ENCODE measurements at places on chromosomes 1 and 21.

GRCh38 chr1:208511242-208511860 is 267.2 kb upstream of the PLXNA2 start:
- DNase-seq, result no peak

GRCh38 chr1:208172423-208173145 is 71.6 kb downstream of the PLXNA2 start:
- DNase-seq, result peak; percentile 54

DNA sequence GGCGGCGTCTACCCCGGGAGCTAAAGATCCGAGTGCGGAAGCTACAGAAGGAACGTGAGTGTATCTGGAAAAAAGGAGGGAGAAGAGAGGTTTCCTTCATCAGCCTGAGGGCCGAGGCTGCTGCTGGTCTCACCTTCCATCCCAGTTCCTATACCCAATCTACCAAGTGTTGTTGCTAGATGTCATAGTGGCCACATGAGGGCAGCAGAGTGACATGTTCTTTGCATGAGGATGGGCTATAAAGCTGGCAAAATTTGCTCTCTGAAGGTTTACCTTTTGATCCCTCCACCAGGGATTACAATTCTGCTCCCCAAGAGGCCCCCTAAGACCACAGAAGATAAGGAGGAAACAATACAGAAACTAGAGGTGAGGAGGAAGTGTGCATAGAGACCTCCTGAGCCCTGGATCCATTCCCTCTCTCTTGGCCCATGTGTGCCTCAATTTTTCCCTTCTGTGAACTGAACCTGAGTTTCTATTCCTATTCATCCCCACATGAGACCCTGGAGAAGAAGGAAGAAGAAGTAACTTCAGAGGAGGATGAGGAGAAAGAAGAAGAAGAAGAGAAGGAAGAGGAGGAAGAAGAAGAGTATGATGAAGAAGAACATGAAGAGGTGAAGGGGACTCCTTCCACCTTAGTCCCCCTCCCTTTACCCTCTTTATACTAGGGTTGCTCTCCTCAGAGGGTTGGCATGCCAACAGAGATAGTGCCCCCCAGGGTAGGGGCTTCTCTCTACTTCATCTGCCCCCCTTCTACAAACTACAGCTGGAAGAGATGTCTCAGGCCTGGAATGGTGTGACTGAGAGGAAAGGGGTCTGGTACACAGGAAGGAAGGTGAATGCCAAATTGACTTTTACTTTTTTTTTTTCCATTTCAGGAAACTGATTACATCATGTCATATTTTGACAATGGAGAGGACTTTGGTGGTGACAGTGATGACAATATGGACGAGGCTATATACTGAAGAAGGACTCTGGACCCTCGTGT is 13.3 kb downstream of the POLR3GL start:
- peak; percentile 76 for DNase-seq

- DNase-seq, result no peak
Observed at GRCh38 chr1:168907786-168908348, 178.9 kb upstream of the DPT start.

DNA sequence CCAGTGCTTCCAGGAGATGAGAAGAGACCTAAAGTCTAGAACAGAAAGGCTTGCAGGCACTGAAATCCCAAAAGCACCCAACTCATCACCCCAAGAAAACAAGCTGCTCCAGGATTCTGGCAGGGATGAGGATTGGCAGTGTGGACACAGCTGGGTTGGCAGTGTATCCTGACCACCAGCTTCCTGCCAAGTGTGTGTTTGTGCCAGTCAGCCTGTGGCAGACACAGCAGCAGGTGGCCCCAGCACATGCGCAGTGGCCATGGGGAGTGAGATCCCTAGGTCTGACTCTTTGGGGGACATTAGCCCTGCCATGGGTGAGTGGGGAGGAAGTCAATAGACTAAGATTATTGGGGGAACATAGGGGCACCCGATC is 8.7 kb upstream of the SNAPIN start:
- DNase-seq, result no peak

GRCh38 chr1:98384461-98385141 is 276.9 kb upstream of the SNX7 start:
- no peak for DNase-seq

DNA sequence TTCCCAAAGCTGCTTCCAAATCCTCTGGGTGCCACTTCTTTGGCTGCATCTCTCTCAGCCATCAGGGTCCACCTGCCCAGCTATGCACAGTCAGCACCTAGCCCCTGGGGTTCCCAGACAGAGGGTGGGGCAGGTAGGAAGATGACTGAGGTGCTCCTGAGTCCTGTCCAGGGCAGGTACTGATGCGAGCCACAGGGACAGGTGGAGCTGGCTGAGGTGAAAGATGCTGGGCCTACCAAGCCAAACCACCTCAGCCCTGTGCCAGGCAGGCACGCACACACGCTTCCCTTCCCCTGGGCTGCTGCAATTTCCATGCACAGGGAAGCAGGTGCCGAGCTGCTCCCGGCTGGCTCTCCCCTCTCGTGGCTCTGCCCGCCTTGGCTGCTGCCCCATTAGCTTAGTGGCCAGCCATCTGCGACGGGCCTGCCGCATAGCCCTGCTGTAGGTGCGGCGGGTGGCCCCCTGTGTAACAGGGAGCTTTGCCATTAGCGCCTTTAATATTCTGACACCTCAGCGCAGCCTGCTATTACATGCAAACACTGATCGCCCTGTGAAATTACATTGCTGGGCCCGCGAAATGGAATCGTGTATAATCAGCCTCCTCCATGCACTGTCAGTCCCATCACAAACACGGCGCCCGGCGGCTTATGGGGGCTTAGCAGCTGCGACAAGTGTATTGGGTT is 38.9 kb downstream of the DMAP1 start:
- DNase-seq, result no peak

DNA sequence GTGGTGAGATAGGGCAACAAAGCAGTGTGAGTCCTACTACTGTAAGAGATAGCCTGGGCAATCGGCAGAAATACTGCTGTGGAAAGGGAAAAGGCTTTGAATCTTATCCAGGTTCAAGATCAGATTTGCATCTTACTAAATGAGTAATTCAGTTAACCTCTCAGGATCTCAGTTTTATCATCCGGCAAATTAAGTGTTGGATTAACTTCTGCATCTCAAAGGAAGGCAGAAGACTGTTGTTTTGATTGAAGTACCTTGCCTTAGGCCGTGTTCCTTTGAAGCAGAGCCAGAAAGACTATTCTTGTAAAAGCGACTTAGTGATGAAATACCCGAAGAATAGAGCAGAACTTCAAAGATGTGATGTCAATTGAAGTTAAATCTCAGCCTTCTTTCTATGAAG is 612.9 kb upstream of the USP24 start:
- DNase-seq, result peak; percentile 49

- DNase-seq, result peak; percentile 86
Observed at GRCh38 chr21:26388731-26389231, 184.3 kb downstream of the CYYR1 start.

- no peak for DNase-seq
Observed at GRCh38 chr1:229856009-229856650, 210.9 kb upstream of the GALNT2 start.

- DNase-seq, result no peak
Observed at GRCh38 chr1:106681939-106682522, 374.4 kb upstream of the PRMT6 start.

DNA sequence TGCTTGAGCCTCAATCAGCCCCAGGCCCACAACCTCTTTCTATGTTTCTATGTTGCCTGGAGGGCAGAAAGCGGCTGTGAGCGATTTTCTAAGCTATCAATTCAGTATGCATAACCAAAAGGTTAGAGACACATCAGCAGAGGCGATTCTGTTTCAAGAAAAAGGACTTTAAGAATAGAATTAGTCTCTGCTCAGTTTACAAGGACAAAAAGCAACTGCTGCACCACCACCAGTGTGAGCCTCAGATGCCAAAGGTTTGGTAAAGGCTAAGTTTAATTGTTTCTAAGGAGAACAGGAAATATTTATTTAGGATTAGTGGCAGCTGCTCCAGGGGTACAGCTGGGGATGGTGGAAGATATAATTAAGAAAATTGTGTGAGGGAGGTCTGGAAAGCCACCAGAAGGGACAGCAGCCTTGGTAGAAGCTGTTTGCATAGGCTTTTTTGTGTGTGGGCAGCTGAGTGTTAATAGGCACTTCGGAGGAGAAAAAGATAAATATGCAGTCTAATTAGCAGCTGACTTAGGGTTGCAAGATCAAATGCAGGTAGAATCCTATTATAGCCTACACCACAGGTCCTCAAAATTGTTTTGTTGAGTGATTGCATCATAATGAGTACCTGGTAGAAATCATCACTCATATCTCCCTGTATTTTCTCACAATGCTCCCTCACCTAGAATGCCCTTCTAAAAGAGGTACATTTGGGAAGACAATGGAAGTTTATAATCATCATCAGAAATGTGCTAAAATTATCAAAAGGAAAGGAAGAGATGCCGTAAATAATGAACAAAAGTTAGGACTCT is 35.8 kb downstream of the ZC3H11B start:
- no peak for DNase-seq

- peak; percentile 16 for DNase-seq
Observed at GRCh38 chr1:76035053-76035452, 39.5 kb upstream of the ST6GALNAC3 start.

- peak; percentile 9 for DNase-seq
Observed at GRCh38 chr1:30034627-30035521, 688.5 kb downstream of the MATN1 start.

- DNase-seq, result peak; percentile 80
Observed at GRCh38 chr21:36656138-36656537, 42.8 kb upstream of the SIM2 start.

DNA sequence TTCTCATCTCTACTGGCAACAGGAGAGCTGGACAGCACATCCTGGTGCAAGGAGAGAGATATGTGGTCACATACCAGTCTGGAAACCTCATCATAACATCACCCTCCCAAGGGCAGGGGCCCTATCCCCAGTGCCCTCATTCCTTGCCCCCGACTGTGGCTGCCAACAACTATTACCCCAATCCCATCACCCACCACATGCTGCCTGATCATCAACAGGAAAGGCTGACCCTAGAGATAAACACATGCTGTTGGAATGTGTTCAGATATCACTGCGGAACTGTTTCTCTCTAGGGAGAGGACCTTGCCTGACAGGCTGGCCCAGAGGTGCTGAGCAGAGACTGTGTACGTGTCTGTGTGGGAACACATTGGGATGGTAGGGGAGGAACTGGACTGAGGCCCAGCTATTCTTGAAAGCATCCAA is 4.5 kb upstream of the INKA2 start:
- no peak for DNase-seq

- DNase-seq, result no peak
Observed at GRCh38 chr1:50155541-50155940, 46.8 kb downstream of the ELAVL4 start.

- peak; percentile 49 for DNase-seq
Observed at GRCh38 chr1:9439074-9439761, 100.0 kb upstream of the SLC25A33 start.

- DNase-seq, result peak; percentile 71
Observed at GRCh38 chr1:39205102-39205780, 746 bp downstream of the MACF1 start.

GRCh38 chr1:117608115-117608615 is 2.3 kb downstream of the TENT5C start:
- DNase-seq, result no peak

DNA sequence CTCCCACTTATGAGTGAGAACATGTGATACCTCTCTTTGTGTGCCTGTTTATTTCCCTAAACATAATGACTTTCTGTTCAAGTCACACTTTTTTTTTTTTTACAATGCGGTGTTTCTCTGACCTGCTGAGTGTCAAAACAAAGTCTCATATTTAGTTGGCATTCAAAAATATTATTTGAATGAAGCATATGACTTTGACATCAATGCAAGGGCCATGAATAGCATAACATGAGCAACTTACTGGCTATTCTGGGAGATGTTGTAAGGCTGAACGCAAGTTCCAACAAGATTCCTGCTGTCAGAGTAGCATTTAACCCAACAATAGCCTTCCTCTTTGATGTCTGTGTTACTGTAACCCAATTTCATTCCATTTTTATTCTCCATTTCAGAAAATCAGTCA is 2.0 kb upstream of the KRTAP19-1 start:
- DNase-seq, result no peak

GRCh38 chr1:205325334-205325884 is 3.9 kb upstream of the NUAK2 start:
- DNase-seq, result peak; percentile 81

GRCh38 chr1:24369199-24369598 is 44.4 kb downstream of the STPG1 start:
- no peak for DNase-seq

GRCh38 chr1:185768371-185768770 is 34.2 kb downstream of the HMCN1 start:
- DNase-seq, result no peak

DNA sequence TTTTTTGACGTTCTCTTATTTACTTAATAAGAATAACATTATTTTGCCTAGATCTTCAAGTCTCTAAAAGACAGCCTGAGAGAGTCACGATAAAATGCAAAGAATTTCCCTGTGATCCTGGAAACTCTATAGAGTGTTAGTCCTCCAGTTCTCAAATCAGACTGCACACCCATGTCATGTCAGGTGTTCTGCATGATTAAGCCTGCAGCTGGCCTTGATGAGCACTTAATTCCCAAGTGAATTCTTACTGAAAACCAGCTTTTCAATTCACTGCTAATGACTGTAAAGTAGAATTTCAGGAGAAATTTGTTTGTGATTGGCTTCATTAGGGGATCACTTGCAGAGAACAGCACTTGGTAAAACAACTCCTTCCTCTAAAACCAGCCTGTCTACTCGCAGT is 41.9 kb downstream of the CHML start:
- DNase-seq, result peak; percentile 67

GRCh38 chr1:27575840-27576331 is 28.1 kb downstream of the AHDC1 start:
- no peak for DNase-seq

DNA sequence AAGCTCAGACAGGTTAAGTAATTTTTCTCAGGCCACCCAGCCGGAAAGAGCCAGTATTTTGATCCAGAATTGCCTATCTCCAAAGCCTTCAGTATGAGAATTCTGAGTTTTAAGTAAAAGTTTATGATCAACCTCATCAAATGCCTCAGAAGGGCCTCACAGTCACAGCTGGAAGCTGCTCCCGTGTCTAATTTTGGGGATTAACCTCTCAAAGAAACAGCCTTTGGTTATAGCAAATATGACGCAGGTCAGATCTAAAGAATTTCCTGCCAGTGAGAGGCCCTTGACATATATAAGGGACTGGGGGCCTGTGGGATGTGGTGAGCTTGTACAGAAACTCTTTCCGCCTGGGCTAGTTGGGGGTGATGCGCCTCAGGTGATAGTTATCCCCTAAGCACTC is 2.3 kb downstream of the EXTL1 start:
- no peak for DNase-seq
